ENCODE measurements at places on chromosomes 3 and 15. TPM values are rescaled to one million over a fixed set of nuclear protein-coding genes. Genes with fewer than 3 reads are reported as not detected.

DNA sequence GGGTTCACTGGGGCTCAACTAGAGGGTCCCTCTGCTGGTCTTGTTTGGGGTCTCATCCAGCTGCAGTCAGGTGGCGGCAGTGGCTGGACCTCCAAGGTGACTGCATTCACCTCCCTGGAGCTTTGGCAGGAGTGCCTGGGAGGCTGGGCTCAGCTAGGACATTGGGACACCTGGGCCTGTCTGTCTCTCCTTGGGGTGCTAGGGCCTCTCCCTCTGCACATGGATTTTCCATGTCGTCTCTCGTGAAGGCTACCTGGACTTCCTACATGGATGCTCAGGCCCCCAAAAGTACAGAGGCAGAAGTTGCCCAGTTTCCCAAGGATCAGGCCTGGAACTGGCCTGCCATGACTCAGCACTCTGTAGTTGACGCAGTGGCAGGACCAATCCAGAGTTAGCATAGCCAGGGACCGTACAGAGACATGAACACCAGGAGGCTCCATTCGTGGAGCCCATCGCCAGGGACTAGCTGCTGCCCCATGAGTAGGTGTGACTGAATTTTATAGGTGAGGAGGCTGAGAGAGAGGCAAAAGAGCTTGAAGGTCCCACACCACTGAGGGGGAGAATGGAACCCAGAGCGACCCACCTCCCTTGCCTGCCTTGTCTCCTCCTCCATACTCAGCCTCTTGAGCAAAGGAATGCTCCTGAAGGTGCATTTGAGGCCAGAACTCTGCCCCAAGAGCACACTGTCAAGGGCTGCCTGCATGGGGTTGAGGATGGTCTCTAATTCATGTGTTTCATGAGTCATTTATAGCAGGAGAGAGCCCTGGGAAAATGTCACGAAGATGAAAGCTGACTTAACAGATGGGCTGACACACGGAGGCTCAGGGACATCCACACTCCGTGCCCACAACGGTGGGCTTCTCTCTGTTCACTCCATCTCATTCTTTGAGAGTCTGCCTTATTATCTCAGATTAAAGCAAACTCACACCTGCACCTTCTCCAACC lies 13.0 kb upstream of the ALDH1A3 start:
- no peaks in the 10 kb centered on the region for H3K27me3 ChIP-seq
- no peak overlapping the region for H3K4me3 ChIP-seq
- peak overlapping the region; percentile 66 for H3K27ac ChIP-seq
- no peak for DNase-seq
- no peaks in the 10 kb centered on the region for H3K4me1 ChIP-seq
- no peaks in the 10 kb centered on the region for H3K36me3 ChIP-seq

GRCh38 chr15:91896341-91897055 lies 43.0 kb downstream of the SLCO3A1 start:
- no peaks in the 10 kb centered on the region for H3K36me3 ChIP-seq
- no peak for DNase-seq
- no peaks in the 10 kb centered on the region for H3K4me1 ChIP-seq
- no peak overlapping the region for H3K4me3 ChIP-seq

- no peaks in the 10 kb centered on the region for H3K27me3 ChIP-seq
- H3K4me3 ChIP-seq = no peak overlapping the region
- no peak overlapping the region for H3K27ac ChIP-seq
- no peaks in the 10 kb centered on the region for H3K4me1 ChIP-seq
- H3K36me3 ChIP-seq = no peaks in the 10 kb centered on the region
- DNase-seq = no peak
Measured at GRCh38 chr3:123353850-123354233, 95.0 kb downstream of the ADCY5 start.

DNA sequence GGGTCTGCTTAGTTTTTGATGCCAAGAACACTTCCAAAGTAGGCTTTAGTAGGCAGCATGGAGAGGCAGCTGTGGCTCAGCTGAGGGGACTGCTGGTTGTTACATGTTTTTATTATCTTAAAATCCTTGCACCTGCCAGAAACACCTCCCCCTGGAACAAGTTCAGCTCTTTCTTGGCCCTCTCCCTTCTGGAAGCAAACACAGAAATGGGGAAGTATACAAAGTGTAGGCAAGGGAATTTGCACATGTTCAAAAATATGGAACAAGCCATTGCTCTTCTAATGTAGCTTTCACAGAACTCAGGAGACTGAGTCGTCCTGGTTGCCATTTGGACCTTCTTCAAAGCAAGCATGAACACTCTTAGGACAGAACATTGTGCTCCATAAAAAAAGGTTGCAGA lies 169.1 kb upstream of the SEMA6D start:
- H3K27ac ChIP-seq = no peak overlapping the region
- no peak overlapping the region for H3K4me3 ChIP-seq
- no peaks in the 10 kb centered on the region for H3K4me1 ChIP-seq
- H3K36me3 ChIP-seq = no peaks in the 10 kb centered on the region
- H3K27me3 ChIP-seq = no peaks in the 10 kb centered on the region

DNA sequence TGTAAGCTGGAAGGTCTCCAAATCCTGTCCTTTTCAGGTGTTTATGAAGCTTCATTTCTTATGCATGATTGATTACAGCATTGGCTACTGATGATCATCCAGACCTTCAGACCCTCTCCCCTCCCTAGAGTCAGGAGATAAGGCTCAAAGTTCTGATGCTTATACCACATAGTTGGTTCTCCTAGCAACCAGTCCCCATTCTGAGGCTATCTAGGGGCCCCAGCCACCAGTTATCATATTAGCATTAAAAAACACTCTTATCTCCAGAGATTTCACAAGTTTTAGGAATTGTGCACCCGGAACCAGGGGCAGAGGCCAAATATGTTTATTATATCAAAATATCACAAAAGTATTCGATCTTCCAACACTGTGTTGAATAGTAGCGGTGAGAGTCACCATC lies 953.1 kb downstream of the FHIT start:
- H3K27ac ChIP-seq = no peak overlapping the region
- no peaks in the 10 kb centered on the region for H3K4me1 ChIP-seq
- no peak for DNase-seq

The ARNT2 gene
- 8.5 TPM for total RNA-seq

The DGKG gene
- total RNA-seq = 2.1 TPM

The SH2D7 gene
- total RNA-seq = not detected

The ADAMTS7 gene
- 6.2 TPM for total RNA-seq

GRCh38 chr3:184050217-184050847 lies 2.5 kb upstream of the HTR3C start:
- DNase-seq = no peak
- no peaks in the 10 kb centered on the region for H3K27me3 ChIP-seq
- H3K27ac ChIP-seq = no peak overlapping the region

- H3K36me3 ChIP-seq = no peaks in the 10 kb centered on the region
- H3K4me1 ChIP-seq = no peaks in the 10 kb centered on the region
- H3K4me3 ChIP-seq = no peak overlapping the region
- no peaks in the 10 kb centered on the region for H3K27me3 ChIP-seq
- no peak overlapping the region for H3K27ac ChIP-seq
Measured at GRCh38 chr3:141147657-141148056, 84.0 kb upstream of the PXYLP1 start.

DNA sequence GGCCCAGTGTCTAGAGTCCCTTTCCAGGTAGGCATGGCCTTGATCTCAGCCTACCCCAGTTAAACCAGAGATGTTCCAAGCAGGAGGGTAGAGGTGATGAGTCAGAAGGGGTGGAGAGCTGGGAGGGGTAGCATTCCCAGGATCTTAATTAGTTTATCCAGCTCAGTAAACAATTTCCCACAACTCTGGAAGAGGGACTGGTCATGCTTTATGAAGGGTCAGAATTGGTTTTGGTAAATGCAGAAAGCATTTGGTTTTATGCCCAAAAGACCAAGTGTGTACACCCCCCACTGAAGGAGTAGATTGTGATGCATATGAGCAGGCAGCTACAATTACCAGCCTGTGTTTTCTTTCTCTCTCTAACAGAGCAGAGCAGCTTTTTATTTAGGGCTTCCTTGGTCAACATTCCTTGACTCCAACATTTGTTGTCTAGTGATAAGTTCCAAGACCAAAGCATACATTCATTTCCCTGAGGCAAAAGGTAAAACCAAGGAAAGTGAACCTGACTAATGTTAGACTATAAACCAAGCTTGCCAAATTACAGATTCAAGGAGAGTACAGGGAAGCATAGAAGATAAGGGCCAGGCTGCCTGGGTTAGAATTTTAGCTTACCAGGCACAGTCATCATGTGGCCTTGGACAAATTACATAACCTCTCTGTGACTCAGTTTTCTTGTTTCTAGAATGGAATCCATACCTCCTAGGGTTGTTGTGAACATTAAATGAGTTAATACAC lies 17.6 kb downstream of the EXOSC7 start:
- no peak overlapping the region for H3K4me3 ChIP-seq
- no peaks in the 10 kb centered on the region for H3K36me3 ChIP-seq
- H3K27me3 ChIP-seq = no peaks in the 10 kb centered on the region
- H3K27ac ChIP-seq = peak overlapping the region; percentile 71
- no peaks in the 10 kb centered on the region for H3K4me1 ChIP-seq

- no peaks in the 10 kb centered on the region for H3K4me1 ChIP-seq
- H3K4me3 ChIP-seq = no peak overlapping the region
- no peaks in the 10 kb centered on the region for H3K27me3 ChIP-seq
- no peaks in the 10 kb centered on the region for H3K36me3 ChIP-seq
- no peak overlapping the region for H3K27ac ChIP-seq
Measured at GRCh38 chr3:122406198-122406597, 9.7 kb downstream of the WDR5B start.

The ZKSCAN7 gene
- total RNA-seq = 6.7 TPM

DNA sequence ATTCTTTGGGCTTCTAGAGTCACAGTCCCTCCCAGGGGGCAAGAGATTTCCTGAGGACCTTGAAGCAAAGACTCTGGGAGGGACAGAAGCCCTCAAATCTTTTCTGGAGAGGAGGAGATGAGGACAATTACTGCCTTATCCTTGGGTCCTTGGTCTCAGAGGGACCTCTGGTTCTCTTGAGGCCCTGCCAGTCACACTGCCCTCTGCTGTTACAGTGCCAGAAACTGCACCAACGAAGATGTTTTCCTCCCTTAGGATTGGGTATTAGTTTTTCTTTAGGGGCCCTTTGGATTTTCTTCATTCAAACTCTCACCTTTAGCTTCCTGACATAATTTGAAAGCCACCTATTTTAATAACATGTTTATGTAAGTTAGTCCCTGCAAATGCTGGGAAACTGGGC lies 58.2 kb upstream of the SCN5A start:
- H3K36me3 ChIP-seq = no peaks in the 10 kb centered on the region
- no peak overlapping the region for H3K27ac ChIP-seq
- H3K4me1 ChIP-seq = no peaks in the 10 kb centered on the region
- no peak overlapping the region for H3K4me3 ChIP-seq
- no peak for DNase-seq

GRCh38 chr15:50840520-50840919 lies 68.0 kb upstream of the AP4E1 start:
- H3K27ac ChIP-seq = no peak overlapping the region
- no peak for DNase-seq
- H3K4me3 ChIP-seq = no peak overlapping the region
- H3K36me3 ChIP-seq = no peaks in the 10 kb centered on the region

The RARB gene
- 0.80 TPM for total RNA-seq

DNA sequence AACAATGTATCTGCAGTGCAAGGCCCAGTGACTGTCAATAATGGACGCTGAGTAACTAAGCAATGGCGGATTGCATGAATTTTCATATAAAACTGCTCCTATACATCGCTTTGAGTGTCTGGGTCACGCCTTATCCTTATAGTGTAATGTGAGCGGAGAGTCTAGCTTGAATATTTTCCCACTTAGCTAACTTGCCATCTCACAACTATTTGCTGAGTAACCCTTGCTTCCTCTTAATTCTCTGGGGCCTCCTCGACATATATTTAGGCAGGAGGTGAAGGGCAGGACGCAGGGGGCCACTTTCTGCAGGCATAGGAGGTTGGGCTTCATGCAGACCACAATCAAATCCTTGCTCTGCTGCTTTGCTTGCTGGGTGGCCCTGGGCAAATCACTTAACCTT lies 24.0 kb downstream of the ST8SIA2 start:
- no peaks in the 10 kb centered on the region for H3K36me3 ChIP-seq
- DNase-seq = no peak
- no peak overlapping the region for H3K4me3 ChIP-seq
- no peaks in the 10 kb centered on the region for H3K27me3 ChIP-seq
- H3K27ac ChIP-seq = no peak overlapping the region
- H3K4me1 ChIP-seq = no peaks in the 10 kb centered on the region

The HRH1 gene
- total RNA-seq = 3.9 TPM

DNA sequence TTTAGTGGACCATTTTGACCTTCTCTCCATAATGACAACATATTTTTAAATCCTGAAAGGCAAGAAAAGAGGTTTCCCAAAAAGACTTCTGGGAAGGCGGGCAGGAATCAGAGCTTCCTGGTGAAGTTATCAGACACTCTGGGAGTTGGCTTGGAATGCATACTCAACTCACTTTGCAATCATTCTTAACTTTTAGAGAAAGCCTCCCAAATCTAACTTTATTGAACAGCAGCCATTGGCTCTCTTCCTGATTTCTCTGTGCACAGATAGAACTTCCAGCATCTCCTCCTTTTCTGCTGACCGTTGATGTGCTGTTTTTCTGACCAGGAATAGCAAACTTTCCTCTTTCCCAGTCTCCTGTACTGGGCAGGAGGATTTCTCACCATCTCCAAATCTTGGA lies 44.6 kb downstream of the PLCL2 start:
- H3K4me3 ChIP-seq = no peak overlapping the region
- DNase-seq = no peak
- no peaks in the 10 kb centered on the region for H3K27me3 ChIP-seq

GRCh38 chr15:88708655-88709054 lies 69.8 kb downstream of the ISG20 start:
- no peaks in the 10 kb centered on the region for H3K36me3 ChIP-seq
- H3K4me3 ChIP-seq = no peak overlapping the region
- DNase-seq = no peak
- no peaks in the 10 kb centered on the region for H3K4me1 ChIP-seq

The SPESP1 gene
- 7.9 TPM for total RNA-seq

The FOXL2NB gene
- not detected for total RNA-seq

DNA sequence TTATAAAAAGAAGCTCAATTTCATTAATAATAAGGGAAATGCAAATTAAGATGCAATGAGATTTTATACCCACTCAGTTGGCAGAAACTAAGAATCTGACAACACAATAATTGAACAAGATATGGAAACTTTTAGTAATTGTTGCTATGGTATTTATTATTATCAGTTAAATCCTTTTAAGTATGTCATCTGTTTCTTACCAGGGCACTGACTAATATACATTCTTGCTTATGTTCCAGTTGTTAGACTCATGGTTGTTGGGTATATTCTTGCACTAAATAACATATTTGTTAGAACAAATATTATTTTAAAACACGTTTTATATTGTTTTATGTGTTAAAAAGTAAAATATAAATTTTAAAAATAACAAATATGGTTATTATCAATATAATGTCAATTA lies 690.3 kb downstream of the MECOM start:
- H3K4me1 ChIP-seq = no peaks in the 10 kb centered on the region
- no peak overlapping the region for H3K27ac ChIP-seq
- DNase-seq = no peak
- H3K36me3 ChIP-seq = no peaks in the 10 kb centered on the region
- H3K27me3 ChIP-seq = no peaks in the 10 kb centered on the region

DNA sequence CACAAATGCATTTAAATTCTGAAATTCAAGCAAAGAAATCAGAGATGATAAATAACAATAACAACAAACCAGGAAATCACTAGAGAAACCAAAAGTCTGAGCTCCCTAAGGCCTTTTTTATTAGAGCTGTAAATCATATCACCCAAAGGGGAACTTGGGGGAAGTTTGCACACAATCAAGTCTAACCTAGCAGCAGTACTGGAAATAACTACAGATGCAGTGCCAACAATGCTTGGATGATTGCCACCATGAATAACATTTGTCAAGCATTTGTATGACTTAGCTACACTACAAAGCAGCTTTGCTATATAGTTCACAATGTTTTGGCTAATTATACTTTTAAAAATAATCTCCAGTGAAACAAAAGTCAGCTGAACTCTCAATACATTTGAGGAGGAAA lies 27.8 kb downstream of the SHQ1 start:
- no peaks in the 10 kb centered on the region for H3K4me1 ChIP-seq
- no peaks in the 10 kb centered on the region for H3K36me3 ChIP-seq
- no peak overlapping the region for H3K4me3 ChIP-seq
- H3K27me3 ChIP-seq = no peaks in the 10 kb centered on the region
- no peak overlapping the region for H3K27ac ChIP-seq

The SPATA12 gene
- not detected for total RNA-seq

The CFAP20DC gene
- total RNA-seq = 0.44 TPM
